ENCODE measurements at places on chromosomes 11 and 22.

- DNase-seq: no peak
Observed at GRCh38 chr11:35717520-35717919, 54.9 kb downstream of the TRIM44 start.

DNA sequence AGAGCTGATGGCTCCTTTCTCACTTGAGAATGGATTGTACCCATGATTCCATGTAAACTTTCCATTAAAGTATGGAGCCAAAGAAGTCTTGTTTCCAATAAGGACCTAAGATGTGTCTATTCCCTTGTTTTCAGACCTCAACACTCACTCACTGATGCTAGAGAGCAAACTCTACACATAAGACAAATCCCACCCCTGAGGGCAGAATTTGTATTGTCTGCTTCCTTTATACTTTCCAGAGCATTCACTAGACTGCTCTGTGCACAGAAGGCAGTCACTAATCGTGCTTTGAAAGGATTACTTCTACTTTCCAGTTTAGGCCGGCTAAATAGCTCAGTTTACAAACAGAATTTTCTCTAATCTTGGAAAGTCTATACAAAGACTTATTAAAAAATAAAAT, 6.4 kb downstream of the ANKRD49 start:
- DNase-seq: no peak

DNA sequence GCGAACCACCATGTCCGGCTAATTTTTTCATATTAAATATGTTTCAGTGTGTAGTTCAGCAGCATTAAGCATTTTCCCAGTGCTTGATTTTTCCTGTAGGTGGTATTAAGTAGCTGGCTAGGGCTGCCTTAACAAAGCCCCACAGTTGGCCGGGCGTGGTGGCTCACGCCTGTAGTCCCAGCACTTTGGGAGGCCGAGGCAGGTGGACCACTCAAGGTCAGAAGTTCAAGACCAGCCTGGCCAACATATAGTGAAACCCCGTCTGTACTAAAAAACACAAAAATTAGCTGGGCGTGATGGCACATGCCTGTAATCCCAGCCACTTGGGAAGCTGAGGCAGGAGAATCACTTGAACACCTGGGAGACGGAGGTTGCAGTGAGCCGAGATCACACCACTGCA, 33.5 kb upstream of the TOLLIP start:
- DNase-seq: no peak

DNA sequence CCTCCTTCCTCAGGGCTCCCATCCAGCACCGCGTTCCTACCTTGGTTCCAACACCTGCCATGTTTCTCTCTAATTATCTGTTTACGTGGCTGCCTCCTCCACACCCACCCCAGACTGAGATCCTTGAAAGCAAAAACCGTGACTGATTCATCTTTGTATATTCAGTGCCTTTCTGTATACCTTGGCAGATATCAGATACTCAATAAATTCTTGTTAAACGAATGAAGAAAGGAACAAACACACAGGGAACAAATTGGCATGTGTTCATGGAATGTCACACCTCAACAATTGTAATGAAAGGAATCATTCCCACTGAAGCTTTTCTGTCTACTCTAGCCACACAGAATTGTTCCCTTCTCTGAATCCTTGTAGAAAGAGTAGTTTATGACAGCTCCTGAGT, 20.4 kb upstream of the LRRC55 start:
- DNase-seq: no peak

DNA sequence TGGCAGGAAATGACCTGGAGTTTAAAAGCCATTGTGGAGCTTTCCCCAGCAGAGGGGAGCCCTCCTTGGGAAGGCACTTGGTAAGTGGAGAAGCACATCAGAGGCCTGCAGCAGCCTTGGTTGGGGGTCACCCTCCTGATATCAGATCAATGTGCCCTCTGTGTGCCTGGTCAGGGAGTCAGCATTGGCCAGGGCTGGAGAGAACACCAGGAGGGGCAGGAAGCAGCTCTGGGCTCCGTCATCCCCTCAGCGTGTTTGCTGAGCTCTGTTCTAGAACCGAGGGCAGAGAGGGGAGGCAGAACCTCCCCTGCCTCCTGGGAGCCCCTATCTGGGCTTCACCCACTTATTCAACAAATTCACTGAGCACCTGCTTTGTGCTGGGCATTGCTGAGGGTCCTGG, 846.0 kb downstream of the TBC1D22A start:
- DNase-seq: no peak

DNA sequence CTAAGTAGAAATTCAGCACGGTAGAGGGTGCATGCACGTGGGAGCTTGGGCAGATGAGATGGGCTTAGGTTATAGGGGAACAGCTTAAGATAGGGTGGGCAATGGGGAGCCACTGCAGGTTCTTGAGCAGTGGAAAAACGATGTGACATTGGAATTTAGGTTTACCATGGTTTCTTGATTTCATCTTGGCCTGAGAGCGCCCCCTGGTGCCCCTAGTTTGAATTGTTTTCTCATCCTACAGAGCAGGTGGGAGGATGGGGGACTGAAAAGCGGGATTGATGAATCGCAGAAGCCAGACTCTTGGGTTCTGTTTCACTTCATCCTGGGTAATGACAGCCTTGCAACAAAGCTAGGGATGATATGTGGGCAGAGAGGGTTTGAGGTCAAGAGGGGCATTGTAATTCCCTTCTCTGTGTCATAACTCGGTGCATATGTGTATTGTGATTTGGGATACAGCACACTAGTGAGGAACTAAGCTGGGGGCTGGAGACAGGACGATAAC, 6.7 kb upstream of the MCAM start:
- peak; percentile 71 for DNase-seq

GRCh38 chr22:36546932-36547331, 18.0 kb upstream of the EIF3D start:
- no peak for DNase-seq

DNA sequence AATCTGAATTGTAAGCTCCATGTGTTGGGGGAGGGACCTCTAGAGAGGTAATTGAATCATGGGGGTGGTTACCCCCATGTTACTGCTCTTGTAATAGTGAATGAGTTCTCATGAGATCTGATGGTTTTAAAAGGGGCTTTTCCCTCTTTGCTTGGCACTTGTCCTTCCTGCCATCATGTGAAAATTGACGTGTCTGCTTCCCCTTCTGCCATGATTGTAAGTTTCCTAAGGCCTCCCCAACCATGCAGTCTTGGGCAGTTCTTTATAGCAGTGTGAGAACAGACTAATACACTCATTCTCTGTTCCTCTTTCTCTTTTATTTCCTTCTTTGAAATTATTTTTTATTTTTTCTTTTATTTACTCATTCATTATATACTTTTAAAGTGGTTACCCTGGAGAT, 239.4 kb downstream of the CSNK2A3 start:
- DNase-seq: no peak

DNA sequence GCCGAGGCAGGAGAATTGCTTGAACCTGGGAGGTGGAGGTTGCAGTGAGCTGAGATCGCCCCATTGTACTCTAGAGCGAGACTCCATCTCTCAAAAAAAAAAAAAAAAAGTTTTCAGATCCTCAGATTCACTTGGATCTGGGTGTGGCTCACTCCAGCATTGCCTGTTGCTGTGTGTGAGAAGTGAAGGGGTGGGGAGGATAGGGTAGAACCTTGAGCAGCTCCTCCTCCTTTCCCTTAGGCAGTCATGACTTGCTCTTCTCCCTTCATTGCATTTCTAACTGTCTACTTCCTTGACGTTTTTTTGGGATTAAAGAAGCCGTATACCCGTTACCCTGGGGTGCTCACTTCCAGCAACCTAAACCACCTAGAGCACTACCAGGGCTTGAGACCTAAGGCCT, 63.1 kb upstream of the YWHAH start:
- no peak for DNase-seq

GRCh38 chr22:41347066-41347859, 34.5 kb upstream of the TEF start:
- DNase-seq: no peak

- DNase-seq: no peak
Observed at GRCh38 chr22:29798318-29798717, 31.1 kb downstream of the UQCR10 start.

DNA sequence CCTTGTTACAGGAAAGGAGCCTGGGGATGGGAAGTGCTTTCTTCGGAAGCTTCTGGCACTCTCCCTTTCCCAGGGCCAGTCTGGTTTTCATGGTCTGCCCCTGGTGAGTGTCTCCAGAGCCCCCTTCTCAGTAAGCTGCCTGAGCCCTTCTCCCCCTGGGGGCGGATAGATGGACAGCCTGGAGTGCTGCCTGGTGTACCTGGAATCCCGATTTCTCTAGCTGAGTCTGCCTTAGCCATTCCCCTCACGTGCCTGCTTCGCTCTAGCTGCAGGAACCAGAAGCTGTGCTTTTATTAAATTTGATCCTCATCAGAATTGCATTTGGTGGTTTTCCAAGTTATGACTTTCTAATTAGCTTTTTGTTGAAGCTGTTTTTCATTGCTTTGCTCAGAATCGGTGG, 152.9 kb upstream of the NAV2 start:
- DNase-seq: no peak

DNA sequence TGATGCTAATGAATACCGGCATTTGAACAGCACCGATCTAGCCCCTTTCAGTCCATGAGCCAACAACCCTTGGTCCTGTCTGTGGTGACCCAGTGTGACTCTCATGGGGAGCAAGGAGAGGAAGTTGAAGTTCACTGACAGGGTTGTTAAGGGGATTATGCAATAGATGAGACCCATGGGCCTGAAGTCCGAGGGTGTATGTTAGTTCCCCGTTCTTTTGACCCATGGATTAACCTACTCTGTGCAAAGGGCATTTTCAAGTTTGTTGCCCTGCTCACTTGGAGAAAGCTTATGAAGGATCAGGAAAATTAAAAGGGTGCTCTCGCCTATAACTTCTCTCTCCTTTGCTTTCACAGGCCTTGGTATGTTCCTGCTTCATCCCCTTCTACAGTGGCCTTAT, 4.9 kb downstream of the PNPLA3 start:
- DNase-seq: no peak

DNA sequence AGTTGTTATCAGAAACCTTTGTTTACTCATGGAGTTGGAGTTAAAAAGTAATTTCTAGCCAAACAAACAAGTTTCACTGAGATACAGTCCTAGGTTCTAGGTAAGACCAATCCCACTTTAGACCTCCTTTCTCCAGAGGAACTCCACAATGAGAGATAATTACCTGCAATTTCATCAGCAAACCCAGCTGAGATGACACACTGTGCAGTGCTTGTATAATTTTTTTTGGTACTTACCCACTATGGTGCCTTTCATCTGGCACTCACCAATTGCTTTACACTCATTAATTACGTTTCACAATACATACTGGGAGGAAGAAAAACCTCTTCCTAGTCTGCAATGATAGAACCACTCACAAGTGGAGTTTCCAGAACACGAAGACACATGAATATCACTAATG, 1.8 kb upstream of the MUC15 start:
- DNase-seq: no peak

GRCh38 chr11:10918698-10919097, 60.8 kb upstream of the ZBED5 start:
- DNase-seq: no peak

DNA sequence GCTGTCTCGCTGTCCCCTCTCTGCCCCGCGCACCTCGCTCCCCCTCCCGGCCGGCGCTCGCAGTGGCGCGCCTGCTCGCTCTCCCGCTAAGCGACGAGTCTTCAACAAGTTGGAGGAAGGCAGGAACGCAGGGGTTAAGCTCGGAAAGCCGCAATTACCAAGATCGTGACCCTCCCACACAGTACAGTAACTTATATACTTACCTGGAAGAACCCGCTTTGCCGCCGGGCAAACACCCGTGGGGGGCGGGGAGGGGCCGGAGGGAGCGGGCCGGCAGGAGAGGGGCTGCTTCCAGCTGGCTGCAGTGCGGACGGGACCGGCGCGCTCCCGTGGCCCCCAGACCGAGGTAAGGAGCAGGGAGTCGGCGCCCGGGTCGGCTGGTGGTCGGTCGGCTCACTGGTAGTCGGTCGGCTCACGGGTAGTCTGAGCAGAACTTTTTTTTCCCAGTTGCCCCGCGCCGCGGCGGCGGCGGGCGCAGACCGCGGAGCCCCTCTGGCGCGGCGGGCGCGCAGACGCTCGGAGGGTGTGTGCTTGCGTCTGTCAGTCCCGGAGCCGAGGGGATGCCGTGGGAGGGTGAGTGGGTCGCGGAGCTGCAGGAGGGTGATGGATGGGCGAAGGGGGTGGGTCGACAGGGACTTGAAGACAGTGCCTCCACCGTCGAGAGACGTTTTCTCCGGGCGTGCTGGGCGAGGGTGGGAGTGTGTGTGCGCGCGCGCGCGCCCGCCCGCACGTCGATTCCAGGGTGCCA, 101.2 kb upstream of the HSD17B12 start:
- no peak for DNase-seq

- no peak for DNase-seq
Observed at GRCh38 chr11:86524620-86525352, 147.6 kb downstream of the ME3 start.

DNA sequence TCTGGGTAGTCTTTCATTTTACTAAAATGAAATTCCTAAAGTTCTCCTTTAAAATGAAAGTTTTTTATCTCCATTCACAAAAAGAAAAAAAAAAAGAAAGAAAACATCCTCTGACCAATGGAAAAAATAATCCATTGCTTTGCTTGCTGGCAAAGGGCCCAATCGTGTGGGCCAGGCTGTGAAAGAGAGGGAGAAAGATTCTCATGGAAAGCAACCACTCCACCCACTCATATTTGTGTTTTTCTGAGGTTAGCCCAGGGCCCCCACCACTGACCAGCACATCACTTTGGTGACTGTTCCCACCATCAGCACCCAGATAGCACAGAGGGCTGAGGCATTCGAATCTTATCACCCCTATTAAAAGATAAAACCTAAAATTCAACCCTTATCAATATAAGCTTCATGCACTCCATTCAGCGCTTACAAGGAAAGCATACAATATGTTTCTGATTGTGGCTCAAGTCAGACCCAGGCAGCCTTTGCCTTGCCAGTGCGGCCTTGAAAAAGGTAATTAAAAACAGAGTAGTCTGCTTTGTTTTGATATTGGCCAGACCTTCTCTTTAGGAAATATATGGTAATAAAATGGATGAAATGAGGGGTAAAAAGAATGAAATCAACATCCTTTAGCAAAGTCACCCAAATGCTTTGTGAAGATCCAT, 192.8 kb downstream of the ETS1 start:
- no peak for DNase-seq

DNA sequence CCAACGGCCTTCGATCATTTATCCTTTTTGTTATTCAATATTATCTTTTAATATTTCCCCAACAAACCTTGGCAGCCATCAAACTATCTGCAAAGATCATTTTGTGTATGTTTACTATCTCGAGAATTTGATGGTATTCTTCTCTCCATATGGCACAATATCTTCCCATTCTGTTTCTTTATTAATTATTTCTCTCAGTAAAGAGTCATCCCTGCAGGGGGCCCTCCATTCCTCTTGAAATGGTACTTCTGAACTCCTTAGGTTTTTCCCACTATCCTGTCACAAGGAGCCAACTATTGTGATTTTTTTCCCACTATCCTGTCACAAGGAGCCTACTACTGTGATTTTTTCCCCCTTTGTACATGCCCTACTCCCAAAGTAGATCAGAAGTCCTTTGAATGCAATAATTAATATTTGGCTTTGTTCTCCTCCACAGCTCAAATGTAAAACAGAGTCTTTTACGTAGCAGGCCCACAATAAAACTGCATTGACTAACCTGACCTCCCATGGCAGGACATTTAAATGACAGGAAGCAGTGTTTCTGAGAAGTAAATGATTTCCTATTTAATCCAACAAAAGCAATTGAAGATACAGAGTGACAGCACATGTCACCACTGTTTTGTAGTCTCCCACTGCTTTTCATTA, 43.3 kb downstream of the PDGFD start:
- DNase-seq: no peak
